ENCODE measurements at places on chromosomes 6 and 20.
A peak's percentile ranks its signal among the peaks of the same experiment; 100 is the strongest.

DNA sequence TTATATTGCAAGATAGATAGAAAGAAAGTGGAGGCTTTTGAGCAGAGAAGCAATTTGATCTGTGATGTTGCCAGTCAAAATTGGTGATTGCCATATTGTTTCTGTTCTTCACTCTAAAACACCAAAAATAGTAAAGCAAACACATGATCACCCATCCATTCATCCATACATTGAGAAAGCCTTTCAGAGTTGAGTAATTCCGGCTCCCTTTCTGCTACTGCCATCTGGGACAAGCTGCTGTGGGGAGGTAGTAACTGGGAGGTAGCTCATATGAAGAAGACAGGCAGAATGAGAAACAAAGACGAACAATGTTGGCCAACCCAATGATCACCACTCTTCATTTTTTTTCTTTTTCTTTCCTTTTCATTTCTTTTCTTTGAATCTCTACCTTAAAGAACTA, 51.1 kb upstream of the HBS1L start:
- DNase-seq = no peak

GRCh38 chr6:138622967-138623366, 123.7 kb upstream of the NHSL1 start:
- no peak for DNase-seq

DNA sequence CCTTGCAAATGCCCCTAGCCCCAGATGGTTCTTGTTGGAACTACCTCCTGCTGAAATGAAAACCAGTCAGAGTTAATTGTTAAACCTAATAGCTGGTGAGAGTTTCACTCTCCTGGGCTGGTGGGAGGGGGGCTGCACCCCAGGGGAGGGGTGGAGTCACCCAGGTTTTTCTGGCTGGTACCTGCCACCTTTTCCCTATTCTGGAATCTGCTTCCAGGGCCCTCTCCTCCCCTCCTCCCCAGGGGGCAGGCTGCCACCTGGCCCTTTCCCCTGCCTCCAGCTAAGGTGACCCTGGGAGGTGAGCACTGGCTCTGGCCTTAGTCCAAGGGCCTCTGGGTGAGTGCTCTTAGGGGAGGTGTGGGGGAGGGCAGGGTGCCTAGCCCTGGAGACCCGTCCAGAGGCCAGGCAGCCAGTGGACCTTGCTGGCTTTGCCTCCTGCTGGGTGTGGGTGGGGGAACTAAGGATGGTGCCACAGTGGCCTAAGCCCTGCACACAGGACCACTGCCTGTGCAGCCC, 48.8 kb upstream of the EPB41L1 start:
- no peak for DNase-seq

DNA sequence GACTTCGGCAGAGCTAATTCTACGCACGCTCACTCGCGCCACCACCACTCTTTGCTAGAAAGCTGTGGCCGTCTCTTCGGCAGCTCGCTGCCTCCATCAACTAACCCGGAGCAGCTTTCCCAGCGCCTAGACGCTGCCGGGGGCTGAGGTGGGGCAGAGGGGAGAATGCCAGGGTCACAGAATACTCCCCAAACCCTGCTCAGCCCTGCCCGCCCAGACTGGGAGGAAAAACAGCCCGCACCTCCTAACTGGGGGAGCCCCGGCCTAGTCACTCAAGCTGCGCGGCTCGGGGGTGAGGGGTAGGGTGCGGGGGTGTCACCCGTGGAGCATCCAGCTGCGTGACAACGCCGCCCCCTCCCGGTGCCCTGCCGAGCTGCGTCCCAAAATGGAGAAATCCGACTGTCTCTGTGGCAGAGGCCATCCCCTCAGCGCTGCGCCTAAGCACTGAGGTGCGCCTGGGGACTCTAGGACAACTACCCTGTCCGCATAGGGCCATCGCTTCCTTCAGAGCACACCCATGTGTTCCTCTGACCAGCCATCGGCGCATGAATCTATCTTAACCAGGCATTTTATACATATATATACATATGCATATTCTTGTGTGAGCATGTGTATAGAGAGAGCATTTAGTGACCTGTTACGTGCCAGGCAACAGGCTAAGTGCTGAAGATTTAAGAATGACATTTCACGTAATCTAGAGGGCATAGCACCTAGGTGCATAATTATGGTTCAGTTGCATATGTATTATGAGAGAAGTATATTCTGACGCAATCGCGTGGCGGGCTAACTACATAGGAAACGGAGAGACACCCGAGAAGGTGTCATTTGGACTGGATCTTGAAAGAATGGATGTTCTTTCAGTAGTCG, 1.5 kb upstream of the TENT5A start:
- peak; percentile 82 for DNase-seq

- no peak for DNase-seq
Observed at GRCh38 chr6:16033214-16033613, 95.7 kb upstream of the MYLIP start.

DNA sequence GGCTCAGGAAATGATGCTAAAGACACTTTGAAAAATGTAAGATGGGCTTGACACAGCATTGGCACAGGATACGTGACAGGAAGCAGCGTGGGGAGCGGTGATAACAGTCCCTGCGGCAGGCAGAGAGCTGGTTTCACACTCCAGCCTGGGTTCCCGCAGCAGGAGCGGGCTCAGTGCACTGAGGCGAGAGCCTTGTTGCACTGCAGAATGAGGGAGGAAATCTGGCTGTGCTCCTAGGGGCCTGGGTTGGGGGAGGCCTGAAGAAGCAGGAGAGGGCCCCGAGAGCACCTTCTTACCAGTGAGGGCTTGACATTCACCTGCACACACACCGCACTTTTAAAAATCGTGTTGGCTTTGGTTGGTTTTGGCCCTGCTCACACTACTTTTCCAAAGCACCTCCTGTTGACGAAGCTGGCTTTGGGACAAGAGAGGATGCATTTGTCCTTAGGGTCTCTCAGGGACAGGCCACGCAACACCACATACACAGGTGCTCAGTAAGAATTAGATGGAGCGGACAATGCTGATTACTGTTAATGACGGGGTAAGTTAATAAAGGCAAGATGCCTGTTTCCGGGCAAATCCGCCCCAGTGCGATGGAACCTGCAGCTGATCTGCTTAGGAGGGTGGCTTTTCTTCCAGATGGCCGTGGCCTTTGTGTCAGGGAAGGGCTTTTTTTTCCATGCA, 49.4 kb upstream of the ARMC2 start:
- DNase-seq = no peak
